ENCODE measurements at places on chromosomes 6 and 20.

DNA sequence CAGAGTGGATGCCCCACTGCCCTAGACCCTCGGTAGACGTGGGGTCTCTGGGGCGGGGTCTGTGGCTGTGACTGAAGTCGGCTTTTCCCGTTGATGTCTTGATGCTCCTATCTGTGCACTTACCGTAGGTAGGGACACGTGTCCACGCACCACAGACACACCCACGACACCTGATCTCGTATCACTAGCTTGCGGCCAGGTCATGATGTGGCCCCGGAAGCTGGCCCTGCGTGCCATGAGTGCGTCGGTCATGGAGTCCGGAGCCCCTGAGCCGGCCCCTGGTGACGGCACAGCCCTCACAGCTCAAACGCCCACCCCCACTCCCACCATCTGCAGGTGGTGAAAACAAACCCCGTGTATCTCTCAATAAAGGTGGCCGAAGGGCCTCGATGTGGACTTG lies 33.9 kb upstream of the MRGBP start:
- DNase-seq, result no peak

GRCh38 chr20:48398506-48399449 lies 429.0 kb downstream of the PREX1 start:
- no peak for DNase-seq

DNA sequence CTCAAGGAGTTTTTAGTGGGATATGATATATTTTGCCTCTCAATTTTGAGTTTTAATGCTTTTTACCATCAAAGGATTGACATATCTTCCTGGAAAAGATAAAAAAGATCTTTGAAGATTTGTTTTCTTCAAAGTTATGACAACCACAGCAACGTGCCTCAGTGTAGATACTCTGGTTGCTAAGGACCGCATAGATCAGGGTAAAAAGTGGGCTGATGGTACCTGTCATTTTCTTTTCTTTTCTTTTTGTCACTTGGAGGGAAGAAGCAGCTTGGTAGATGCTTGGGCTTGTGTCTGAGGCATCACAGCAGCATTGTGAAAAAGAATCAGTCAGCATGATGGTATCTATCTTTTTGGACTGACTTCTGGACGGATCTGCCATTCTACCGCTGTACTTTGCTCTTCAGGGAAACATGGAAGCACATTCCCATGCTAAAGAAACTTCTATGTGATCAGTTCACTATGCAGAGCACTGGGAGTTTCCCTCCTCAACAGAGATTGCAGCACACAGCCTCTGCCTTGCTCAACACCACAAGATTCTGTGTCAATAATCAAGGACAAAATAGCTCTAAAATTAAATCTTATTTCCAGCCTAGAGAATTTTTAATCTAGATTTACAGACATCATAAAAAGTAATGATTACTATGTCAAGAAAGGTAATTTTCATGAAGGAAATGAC lies 54.8 kb upstream of the SGK1 start:
- no peak for DNase-seq

- DNase-seq, result no peak
Measured at GRCh38 chr20:57672164-57672563, 37.7 kb downstream of the PMEPA1 start.

- no peak for DNase-seq
Measured at GRCh38 chr20:53298911-53299310, 294.7 kb downstream of the ZNF217 start.

DNA sequence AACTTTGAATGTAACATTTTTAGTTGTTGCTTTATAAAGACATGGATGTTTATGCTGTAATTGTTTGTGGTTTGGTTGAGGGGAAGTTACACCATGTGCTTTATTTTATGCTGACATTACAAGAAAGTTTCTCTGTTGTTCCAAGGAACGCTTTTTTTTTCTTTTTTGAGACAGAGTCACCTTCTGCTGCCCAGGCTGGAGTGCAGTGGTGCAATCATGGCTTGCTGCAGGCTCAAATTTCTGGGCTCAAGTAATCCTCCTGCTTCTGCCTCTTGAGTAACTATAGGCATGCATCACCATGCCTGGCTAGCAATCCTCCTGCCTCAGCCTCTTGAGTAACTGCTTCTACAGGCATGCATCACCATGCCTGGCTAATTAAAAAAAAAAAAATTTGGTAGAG lies 21.0 kb upstream of the IFNGR1 start:
- DNase-seq, result no peak

DNA sequence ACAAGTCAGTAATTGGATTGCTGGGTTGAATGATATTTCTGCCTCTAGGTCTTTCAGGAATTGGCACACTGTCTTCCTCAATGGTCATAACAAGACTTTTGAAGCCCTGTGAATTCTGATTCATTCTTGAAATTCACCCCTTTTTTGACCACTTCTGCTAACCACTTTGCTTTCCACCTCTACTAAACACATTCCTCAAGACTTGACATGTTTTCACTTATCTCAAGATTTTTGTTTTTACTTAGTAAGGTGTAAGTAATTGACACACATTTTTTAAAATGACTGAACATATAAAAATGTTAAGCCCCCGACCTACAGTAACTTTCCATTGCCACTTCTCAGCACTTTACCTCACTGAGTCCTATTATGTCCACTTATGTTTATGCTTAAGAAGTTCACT lies 239.1 kb downstream of the GRM1 start:
- no peak for DNase-seq

GRCh38 chr6:11977193-11977592 lies 34.9 kb upstream of the HIVEP1 start:
- DNase-seq, result no peak

DNA sequence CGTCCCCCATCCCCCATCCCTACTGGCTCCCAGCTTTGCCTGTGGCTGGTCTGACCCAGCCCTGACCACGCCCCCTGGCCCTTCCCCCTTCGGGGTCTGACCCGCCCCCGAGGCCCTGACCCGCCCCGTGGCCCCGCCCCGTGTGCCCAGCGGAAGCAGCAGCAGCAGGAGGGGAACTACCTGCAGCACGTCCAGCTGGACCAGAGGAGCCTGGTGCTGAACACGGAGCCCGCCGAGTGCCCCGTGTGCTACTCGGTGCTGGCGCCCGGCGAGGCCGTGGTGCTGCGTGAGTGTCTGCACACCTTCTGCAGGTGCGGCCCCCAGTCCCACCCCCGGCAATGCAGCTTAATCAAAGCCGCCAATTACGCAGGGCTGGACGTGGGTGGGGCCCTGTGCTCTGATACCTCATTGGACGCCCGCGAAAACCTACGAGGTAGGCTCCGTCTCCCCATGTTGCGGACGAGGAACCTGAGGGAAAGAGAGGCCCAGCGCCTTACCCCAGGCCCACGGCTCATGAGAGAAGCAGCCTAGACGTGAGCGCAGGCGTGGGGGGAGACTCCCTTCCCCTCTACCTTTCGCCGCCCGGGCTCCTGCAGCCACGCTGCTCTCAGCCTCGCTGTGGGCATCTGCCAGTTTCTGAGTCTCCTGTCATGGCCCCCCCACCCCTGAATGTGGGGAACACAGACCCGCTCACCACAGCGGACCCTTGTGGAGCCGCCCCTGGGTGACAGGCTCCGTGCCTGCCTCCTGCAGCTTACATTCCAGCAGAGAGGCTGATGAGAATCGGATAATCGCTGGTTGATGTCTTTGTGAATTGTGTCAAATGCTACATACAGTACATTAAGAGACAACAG lies 12.8 kb downstream of the RBCK1 start:
- no peak for DNase-seq

- no peak for DNase-seq
Measured at GRCh38 chr20:25280574-25281535, 33.0 kb downstream of the PYGB start.

- DNase-seq, result no peak
Measured at GRCh38 chr6:19839237-19839546, 2.0 kb downstream of the ID4 start.

GRCh38 chr6:148866657-148867268 lies 119.9 kb downstream of the UST start:
- no peak for DNase-seq

DNA sequence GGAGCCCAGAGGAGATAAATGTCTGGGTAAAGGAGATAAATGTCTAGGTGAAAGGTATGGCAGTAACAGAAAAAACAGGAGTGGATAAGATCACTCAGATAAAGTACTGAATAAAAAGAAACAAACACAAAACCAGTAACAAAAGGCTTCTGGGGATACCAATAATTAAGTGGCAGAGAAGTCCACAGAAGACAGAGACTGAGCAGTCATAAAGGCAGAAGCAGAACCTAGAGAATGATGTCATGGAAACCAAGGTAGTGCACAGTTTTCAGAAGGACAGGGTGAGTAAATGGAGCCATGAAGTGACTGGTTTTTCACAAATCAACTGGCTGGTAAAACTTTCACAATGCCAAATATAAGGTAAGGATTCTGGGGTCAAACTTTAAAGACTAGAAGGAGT lies 80.9 kb upstream of the PLN start:
- DNase-seq, result no peak

DNA sequence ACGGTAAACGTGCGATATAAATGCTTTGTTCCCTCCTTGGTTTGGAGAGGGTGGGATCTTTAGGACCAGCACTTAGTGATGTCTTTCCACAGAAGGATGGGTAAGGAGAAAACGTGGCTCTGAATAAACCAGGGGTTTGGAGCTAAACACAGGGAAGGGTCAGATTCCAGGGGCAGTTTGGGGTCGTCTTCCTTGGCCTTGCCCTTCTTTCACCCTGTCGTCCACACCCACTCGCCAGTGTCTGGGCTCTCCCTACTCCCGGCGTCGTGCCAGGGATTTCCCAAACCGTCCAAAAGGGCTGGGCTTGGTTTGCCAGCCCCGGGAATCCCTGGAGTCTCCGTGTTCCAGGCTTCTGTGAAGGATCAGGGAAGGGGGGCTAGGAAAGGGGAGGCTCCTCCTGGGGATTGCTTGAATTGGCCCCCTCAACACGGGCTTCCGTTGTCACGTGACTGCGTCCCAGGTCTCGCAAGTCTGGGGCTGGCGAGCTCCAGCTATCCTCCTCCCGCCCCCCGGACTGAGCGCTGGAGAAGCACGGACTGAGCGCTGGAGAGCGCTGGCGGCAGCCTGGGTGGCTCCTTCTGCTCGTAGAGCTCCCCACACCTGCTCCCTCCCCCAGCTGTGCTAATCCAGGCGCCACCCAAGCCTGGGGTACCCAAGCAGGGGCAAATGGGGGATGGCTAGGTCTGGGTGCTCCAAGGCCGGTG lies 9.4 kb upstream of the ARMC12 start:
- no peak for DNase-seq

DNA sequence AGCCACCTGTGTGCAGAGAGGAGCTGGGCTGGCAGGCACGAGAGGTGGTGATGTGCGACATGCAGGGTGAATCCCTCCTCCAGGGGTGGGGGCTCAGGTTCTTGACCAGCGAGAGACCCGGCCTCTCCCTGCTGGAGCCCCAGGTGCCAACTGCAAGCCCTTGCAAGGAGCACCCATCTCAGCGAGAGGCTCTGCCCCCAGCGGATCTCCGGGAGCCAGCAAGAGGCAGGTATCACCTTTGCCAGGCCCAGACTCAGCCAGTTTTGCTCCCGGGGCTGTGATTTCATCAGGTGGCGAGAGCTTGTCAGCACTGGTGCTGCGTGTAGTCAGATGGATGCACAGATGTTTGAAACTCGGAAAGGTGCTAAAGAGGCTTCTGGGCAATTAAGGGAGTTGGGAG lies 87.7 kb downstream of the TFAP2C start:
- DNase-seq, result no peak

- DNase-seq, result no peak
Measured at GRCh38 chr6:165486183-165487137, 176.6 kb downstream of the PDE10A start.

DNA sequence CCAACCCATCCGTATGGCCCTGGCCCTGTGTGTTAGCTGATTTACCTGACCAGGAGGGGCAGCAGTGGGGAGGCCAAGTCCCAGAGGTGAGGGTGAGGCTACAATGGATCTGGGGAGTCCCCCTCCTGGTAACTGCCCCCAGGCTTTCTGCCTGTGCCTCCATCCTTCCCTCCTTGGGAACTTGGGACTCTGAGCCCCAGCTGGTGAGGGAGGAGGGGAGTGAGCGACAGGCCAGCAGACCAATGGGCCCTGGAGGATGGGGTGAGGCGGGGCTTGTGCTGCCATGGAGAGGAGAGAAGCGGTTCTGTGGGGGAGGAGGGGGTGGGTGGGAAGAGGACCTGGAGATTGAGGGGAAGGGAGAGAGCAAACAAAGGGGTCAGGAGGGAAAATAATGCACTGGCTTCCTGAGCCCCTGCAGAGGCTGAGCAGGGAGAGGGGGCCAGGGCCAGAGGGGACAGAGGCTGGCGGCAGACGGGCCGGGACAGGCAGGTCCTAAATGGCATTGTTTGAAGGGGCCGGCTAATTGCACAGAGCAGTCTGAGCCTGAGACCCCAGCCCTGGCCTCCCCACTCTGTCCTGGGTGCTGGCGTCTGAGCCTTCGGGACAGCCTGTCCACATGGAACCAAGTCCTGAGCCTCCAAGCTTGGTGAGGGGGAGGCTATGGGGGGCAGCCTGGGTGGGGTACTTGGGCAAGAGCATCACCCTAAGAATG lies 17.5 kb downstream of the DNMT3B start:
- DNase-seq, result no peak

- DNase-seq, result no peak
Measured at GRCh38 chr6:121382467-121383121, 48.3 kb upstream of the TBC1D32 start.

DNA sequence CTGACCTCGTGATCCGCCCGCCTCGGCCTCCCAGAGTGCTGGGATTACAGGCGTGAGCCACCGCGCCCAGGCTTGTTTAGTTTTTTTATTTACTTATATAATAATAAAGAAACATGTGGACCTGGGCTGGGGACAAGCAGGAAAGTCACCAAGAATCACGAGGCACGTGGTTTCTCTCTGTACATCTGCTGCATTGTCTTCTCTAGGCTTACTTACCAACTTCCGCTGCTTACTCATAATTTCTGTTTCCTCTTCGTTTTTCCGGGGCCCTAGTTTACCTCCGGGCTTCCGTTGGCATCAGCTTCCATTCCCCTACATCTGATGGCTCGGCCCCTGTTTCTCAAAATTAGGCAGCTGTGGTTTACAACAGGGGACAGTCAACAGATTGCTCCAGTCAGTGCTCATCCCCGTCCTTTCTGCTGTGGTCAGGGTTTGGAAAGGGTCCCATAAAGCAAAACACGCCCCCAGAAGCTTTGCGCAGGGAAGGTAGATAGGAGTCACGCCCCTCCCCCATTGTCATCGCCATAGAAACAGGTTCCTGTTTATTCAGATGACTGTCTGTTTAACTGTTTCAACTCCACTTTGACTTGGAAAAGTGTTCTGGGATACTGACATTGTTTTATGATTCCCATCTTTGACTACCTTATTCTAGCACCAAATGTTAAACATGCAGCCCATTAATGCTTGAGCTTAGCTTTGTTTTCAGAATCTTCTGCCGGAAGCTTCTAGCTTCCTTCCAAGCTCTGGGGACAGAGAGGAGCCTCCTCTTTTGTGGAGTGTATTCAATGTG lies 31.9 kb upstream of the TXLNB start:
- DNase-seq, result peak; percentile 54

DNA sequence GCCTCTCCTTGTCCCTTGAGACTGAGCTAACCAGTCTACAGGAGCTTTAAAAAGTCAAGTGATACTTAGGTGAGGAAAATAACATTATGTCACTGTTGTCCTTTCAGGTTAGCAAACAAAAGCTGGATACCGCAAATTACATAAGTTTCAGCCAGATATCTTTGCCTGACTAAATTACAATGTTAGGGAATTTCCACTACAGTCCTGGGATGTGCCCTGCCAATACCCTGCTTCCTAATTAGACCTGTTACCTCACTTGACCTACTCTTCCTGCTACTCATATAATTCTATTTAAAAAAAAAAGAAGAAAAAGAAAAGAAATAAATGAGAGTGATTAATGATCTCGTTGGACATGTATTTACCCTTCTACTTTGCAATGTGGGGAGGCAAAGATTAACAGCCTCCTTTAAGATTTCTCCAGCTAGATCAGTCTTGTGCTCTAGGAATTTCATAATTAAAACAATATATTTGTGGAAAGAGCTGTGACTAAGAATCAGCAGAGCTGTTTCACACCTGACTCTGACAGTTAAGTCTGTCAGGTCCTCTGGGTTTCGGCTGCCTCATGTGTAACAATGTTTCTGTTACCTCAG lies 318.9 kb downstream of the HDGFL1 start:
- no peak for DNase-seq

Data from activated naive CD4-positive, alpha-beta T cell (primary cell).